Daoy (cell line): ENCODE measurements at places on chromosomes 5 and 9. TPM values are rescaled to one million over a fixed set of nuclear protein-coding genes. Genes with fewer than 3 reads are reported as not detected.

- peak; percentile 17 for DNase-seq
Observed at GRCh38 chr5:14663734-14664269, 716 bp upstream of the OTULIN start.

- DNase-seq, result no peak
Observed at GRCh38 chr9:110776221-110776620, 107.6 kb downstream of the MUSK start.

DNA sequence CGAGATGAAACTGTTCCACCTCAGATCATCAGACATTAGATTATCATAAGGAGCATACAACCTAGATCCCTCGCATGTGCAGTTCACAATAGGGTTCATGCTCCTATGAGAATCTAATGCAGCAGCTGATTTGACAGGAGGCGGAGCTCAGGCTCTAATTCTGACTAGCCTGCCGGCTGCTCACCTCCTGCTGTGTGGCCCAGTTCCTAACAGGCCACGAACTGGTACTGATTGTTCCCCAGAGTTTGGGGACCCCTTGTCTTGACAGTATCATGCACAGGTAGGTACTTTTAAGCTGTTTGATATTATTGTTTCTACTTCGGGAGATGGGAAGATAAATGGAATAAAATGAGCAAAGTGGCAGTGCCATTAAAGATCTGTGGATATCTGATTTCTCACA, 66.9 kb downstream of the ZCCHC7 start:
- no peak for DNase-seq

Gene PCDHGB2
- 0.23 and 0.24 TPM in 2 replicates for total RNA-seq

DNA sequence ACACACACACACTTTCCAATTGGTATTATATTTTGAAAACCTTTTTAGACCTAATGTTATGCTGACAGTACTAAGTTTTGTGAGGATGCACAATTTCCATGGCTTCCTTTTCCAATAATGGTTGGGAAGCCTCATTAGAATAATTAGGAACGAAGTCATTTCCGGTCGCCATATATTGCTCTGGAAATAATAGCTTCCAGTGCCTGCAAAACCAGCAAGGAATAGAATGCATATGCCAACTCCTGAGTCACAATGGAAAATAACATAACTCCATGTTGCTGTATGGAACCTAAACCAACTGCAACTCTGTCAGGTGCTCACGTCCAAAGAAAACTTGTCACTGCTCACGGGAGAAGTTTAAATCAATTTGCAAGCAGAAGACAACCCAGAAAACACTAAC, 222.0 kb downstream of the EBF1 start:
- peak; percentile 23 for DNase-seq

Gene SPINK4
- total RNA-seq, result not detected in 2 replicates

DNA sequence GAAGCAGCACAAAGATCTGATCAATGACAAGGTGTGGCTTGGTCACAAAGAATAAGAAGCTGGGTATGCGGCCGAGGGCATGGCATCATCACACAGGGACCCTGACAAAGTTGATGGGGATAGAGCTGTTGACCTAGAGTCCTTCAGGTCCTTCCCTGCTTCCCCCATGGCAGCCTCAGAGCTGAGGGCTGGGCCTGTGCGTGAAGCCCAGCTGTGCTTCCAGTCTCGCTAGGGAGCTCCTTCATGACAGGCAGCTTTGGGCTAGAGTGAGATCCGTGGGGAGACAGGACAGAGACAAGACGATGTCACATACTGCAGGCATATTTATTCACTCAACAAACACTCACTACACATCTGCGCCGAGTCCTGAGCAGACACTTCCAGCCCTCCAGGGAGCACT, 56.4 kb upstream of the NEURL1B start:
- DNase-seq, result no peak

Gene CTSL
- total RNA-seq, result 159 and 213 TPM in 2 replicates

DNA sequence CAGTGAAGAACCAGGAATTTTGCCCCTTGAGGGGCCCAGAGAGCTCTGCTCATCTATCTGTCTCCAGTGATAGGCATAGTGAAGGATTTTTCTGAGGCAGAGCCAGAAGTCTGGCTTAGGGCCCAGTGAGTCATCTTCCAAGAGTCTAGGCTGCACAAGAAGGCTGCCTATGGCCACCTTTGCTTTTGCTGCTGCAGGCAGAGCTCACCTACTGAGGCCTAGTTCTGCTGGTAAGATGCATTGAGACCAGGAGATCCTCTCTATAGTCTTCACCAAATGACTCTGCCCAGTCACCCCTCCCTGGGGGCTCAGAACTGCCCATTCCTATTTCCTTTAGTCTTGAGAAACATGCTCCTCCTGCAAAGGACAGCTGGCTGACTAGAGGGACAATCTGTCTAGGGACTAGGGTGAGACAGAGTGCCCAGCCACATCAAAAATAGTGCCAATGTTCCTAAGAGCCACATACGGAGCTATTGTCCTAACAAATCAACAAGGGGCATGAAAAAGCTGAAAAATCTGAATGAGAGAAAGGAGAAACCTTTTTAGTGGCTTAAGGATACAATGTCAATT, 40.3 kb upstream of the CDKN2AIPNL start:
- peak; percentile 81 for DNase-seq

DNA sequence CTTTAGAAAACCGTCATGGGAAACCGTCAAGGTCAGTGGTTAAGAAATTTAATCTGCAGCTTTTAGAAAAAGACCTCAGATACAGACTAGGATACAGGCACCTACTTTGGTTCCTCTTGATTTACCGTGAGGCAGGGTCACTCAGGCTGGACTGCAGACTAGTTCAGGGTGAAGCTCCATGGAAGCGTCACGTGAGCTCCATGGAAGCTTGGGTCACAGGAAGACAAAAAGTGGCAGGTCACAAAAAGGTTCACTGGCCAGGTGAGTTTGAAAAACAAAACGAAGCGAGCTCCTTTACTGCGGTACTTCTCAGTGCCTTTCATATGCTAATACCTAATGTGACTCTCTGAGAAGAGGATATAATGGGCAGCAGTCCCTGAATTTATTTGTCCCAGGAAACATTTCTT, 43.0 kb downstream of the PRRC2B start:
- DNase-seq, result no peak

Gene CTXN3
- not detected in 2 replicates for total RNA-seq

Gene RNF183
- total RNA-seq, result not detected in 2 replicates

DNA sequence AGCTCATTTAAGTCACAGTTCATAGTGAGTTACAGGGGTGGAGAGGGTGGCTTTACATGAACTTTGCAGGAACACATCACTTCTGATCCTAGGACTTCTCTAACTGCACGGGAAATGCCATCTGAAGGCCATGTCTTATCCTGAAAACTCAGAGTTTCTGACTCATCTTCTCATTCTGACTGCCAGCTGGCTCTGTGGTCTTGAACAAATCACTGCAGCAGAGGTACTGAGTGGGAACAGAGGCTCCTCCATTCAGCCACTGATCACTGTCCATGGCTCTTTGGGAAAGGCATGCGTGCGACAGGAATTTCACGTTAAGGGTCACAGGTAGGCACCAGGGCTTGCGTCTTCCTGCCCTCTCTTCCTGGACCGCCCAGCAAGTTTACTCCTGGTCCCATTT, 114.6 kb upstream of the LRRTM2 start:
- no peak for DNase-seq

GRCh38 chr9:97875111-97875510, 22.1 kb downstream of the FOXE1 start:
- no peak for DNase-seq

Gene TAF1L
- 0.03 and 0.23 TPM in 2 replicates for total RNA-seq

DNA sequence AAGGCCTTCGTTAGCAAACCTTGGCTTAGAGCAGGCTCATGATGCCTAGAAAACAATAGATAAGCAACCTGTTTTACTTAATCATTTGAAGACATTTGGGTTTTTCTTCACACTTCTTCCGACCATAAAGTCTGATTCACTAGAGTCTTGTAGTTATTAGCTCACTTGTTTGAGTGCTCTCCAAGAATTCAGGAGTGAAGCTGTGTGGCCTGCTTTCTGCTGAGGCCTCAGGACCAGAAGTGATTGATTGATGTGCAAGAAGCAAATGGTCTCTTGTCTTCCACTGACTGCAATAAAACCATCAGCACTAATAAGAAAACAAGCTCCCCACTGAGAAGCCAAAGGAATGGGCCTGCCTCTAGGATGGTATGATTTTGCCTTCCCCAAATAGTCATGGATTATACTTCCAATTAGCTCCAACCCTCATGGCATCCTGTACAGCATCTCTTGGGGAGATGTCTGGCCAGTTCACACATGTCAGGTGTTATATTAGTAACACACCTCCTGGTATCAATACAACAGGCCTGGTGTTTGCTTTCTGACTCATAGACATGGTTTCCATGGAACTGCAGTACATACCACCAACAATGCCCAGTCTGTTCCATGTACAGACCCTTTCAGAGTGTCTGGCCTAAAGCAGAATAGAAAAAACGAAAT, 317.6 kb downstream of the CWC27 start:
- peak; percentile 50 for DNase-seq

DNA sequence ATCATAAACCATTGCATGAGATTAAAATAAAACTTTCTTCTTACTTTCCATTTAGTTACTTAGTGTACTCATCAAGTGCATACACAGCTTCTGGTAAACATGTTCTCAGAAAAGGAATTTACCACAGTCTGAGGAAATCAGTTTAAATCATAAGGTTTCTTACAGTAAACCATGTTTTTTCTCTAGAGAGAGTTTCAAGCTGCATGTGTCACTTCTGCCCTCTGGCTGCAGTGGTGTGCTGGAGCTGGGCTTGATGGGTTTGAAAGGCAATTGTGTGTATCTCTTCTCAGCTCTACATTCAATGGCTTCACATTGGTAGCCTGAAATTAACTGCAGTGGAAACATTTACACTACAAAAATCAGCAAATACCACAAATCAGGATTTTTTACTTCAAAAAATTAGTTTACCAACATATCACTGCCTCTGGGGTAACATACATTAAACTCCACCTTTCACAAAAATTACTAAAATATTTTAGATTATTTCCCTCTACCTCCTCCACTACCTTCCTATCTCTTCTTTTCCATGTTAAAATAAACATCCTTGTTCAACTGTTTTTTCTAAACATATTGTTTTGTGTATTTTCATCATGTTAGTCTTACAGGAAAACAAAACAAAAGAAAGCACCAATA, 414.3 kb downstream of the ANXA1 start:
- peak; percentile 25 for DNase-seq

GRCh38 chr9:96565671-96566497, 53.8 kb downstream of the CDC14B start:
- DNase-seq, result no peak

DNA sequence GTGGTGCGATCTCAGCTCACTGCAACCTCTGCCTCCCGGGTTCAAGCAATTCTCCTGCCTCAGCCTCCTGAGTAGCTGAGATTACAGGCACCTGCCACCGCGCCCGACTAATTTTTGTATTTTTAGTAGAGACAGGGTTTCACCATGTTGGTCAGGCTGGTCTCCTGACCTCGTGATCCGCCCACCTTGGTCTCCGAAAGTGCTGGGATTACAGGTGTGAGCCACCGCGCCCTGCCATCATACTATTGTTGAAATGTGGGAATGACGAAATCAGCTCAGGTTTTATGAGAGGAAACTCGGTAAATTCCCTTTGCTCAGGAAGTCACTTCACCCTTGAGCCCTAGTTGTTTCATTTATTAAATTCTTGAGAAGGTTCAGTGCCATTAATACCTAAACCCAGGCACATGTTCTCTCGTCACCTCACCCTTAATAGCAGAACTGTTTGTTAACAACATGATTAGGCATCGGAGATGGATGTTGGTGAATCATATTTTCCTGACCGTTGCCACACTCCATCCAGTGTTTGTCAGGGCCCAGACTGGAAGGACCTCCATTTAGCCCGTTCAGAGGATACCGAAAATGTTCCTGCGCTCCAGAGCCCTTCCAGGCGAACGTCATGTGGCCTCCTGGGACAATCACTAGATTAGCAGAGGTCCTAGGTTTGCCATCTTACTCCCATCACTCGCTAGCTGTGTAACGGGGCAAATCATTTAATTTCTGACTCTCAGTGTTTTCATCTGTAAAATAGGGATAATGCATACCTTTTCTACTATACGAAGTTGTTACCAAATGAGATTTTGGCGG, 20.0 kb upstream of the CREBRF start:
- no peak for DNase-seq

Gene SPINK13
- not detected in 2 replicates for total RNA-seq

Gene CDC20B
- not detected in 2 replicates for total RNA-seq

Gene C1QTNF2
- total RNA-seq, result 2.8 and 3.0 TPM in 2 replicates

DNA sequence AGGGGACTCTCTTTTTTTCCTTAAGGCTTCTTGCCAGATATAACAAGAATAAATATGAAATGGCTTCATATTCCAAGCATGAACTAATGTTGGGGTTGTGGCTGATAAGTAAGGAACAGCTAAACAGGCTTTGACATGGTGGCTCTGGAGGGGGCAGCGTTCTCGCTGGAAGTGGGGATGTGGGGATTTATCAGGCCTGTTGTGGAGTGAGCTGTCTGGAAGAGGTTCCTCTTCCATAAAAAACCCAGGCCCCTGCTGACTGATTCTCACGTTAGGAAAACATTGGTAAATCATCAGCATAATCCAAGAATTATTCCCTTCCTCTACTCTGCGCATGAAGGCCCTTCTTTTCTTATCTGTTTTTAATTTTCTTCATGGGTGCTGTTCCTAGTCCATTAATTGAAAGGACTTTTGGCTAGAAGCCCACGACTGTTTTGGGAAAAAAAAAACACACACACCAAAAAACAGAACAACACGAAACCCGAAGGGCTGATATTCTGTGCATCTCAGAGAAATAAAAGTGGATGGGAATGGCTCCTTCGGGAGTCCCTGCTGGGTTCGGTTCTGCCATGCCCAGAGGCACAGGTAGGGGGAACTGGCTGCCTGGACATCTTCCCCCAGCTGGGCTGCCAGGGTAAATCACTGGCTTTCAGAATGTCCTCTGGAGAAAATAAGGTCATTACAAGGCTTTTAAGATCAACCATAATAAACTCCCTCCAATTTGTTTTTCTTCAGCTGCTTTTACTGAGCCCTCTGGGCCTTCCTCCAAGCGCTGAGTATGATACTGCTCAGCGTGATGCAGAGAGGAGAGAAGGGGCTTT, 297.0 kb downstream of the SLIT3 start:
- DNase-seq, result peak; percentile 33

Gene ABO
- total RNA-seq, result not detected in 2 replicates

Gene MYMK
- total RNA-seq, result not detected in 2 replicates

DNA sequence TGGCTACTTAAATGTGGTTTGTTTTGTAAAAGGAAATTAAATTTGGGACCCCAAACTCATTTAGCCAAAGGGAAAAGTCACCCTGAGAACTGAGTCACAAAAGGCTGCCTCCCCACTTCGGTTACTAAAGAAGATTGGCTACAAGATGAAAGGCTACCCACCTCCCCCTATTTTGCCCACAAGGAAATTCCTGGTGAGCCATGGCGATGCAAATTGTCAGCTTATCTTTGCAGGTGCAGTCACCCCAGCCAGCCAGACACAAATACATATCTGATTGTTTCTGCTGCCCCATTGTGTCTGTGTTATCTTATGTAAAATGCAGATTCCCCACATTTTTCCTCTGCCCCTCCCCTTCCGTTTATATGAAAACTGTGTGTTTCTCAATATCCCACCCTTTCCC, 8.9 kb downstream of the PAEP start:
- no peak for DNase-seq

Gene COL5A1
- total RNA-seq, result 131 and 135 TPM in 2 replicates

DNA sequence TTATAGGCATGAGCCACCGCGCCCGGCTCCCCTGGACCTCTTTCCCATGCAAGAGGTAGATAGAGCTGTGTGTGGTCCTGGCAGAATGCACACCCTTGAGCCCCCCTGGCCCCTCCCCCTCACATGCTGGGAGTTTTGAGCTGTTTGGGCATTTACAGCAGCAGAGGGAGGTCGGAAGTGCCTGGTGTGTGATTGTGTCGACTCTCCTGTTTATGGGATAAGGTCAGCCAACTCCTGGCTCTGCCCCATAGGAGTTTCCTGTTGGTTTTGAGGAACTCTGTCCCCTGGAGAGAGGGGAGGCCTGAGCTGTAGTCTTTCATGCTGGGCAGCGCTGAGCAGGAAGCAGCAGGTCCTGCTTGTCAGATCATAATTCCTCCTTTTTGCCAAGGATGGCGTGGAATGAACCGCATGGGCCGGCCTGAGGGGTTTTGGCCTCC, 6.0 kb downstream of the LRRC8A start:
- DNase-seq, result peak; percentile 66
